ENCODE measurements at places on chromosomes 6 and 20. TPM values are rescaled to one million over a fixed set of nuclear protein-coding genes. Genes with fewer than 3 reads are reported as not detected.

The DEFB132 gene
- total RNA-seq = not detected

DNA sequence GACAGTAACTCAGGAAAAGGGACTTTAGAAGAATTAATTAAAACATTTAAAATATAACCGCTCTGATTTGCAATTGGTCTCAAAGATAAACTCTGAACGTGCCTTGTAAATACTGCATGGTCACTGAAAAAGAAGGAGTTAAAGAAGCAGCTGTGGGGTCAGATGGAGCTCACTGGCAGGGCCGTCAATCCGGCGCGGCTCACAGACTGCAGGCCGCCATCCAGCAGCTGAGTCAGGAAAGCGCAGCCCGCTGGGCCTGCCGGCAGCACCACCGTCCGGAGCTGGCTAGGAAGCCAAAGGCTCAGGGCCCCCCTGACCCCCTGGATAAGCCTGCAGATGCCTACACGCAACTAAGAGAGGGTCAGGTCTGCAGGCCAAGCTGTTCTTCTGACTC, 54.2 kb upstream of the FRMD1 start:
- no peaks in the 10 kb centered on the region for H3K4me1 ChIP-seq
- no peak overlapping the region for H3K27ac ChIP-seq
- no peak for DNase-seq
- no peaks in the 10 kb centered on the region for H3K36me3 ChIP-seq

The SLC17A5 gene
- 6.7 TPM for total RNA-seq

GRCh38 chr20:34773726-34774125, 51.7 kb downstream of the NCOA6 start:
- H3K4me3 ChIP-seq = no peak overlapping the region
- H3K27ac ChIP-seq = no peak overlapping the region
- DNase-seq = no peak
- peaks cover 28% of the 10 kb centered on the region for H3K36me3 ChIP-seq

The CAGE1 gene
- total RNA-seq = 0.16 TPM

The RBPJL gene
- not detected for total RNA-seq

DNA sequence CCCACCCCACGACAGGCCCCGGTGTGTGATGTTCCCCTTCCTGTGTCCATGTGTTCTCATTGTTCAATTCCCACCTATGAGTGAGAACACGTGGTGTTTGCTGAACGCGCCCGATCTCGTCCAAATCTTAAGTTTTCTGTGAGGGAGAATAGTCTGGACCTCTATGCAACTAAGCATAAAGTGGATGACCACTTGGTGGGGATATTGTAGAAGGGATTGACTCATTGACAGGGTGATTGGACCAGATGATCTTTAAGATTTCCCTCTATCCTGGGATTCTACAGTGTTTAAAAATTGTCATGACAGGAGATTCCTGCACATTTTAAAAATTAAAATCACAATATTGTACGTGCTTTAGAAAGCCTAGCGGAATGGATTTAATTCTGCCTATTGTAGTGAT, 141.3 kb downstream of the TRMT11 start:
- no peaks in the 10 kb centered on the region for H3K27me3 ChIP-seq
- H3K27ac ChIP-seq = no peak overlapping the region
- no peaks in the 10 kb centered on the region for H3K4me1 ChIP-seq
- H3K4me3 ChIP-seq = no peak overlapping the region

DNA sequence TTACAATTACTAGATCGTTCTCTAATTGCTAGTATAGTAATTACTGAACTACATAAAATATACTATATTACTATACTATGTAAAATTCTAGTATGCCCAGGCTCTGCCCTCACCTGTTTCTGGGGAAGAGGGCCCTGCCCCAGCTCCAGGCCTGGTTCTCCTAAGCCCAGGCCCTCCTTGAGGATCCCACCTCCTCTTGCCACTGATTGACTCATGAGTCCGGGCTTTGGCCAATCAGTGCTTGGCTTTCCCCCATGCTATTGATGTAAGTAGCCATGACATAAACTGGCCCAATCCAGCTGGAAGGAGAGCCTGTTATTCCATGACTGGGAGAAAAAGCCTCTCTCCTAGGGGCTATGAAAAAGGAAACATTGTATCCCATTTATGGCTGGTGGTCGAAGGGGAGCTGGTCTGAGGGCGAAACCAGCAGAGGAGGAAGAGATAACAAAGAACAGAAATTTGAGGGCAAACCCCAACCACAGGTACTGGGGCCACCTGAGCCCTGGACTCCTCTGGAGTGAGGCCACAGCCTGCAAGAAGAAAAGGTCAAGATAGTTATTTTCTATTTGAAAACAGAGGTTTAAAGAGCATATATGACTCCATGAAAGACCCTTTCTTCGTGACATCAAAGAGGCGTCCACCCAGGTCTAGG, 129.3 kb upstream of the CD93 start:
- peaks cover 3% of the 10 kb centered on the region for H3K27me3 ChIP-seq
- no peak overlapping the region for H3K4me3 ChIP-seq
- DNase-seq = no peak
- H3K4me1 ChIP-seq = no peaks in the 10 kb centered on the region
- no peaks in the 10 kb centered on the region for H3K36me3 ChIP-seq

DNA sequence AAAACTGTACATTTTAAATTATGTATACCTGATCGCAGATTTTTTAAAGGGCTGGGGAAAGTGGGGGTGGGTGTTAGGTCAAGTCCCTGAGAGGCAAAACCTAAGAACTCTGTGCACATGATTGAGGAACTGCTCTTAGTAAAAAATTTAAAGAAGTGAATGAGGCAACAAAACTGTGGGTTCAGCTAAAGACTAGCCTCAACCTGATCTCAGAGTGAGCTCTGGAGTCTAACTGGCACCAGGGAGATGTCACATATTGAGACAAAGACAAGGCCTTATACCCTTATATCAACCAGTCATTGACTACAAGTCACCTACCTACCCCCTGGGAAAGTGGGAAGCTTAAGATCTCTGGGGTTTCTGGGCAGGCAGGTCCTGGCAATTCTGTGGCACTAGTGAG, 27.4 kb upstream of the RUNX2 start:
- no peaks in the 10 kb centered on the region for H3K27me3 ChIP-seq
- DNase-seq = no peak
- H3K36me3 ChIP-seq = peaks cover 29% of the 10 kb centered on the region
- H3K4me1 ChIP-seq = peaks cover 24% of the 10 kb centered on the region
- H3K27ac ChIP-seq = no peak overlapping the region

GRCh38 chr6:84447651-84448050, 220.2 kb upstream of the CEP162 start:
- H3K27ac ChIP-seq = no peak overlapping the region
- H3K36me3 ChIP-seq = no peaks in the 10 kb centered on the region
- no peaks in the 10 kb centered on the region for H3K27me3 ChIP-seq
- no peak for DNase-seq
